ENCODE measurements at places on chromosomes 6 and 20. TPM values are rescaled to one million over a fixed set of nuclear protein-coding genes. Genes with fewer than 3 reads are reported as not detected.

Gene SYNDIG1
- 3.2 TPM for total RNA-seq

Gene BPIFB2
- not detected for total RNA-seq

Gene SNAI1
- 1.8 TPM for total RNA-seq

Gene KCNK15
- total RNA-seq = 81.3 TPM

Gene ORC3
- 26.1 TPM for total RNA-seq

Gene DDO
- total RNA-seq = 3.6 TPM

Gene POM121L2
- not detected for total RNA-seq

Gene GCNT2
- total RNA-seq = 0.29 TPM

Gene SLC25A27
- 9.4 TPM for total RNA-seq

- H3K27ac ChIP-seq = no peak overlapping the region
- DNase-seq = no peak
- no peaks in the 10 kb centered on the region for H3K36me3 ChIP-seq
Measured at GRCh38 chr20:61704661-61705060, 361.0 kb downstream of the TAF4 start.

- DNase-seq = no peak
- H3K27me3 ChIP-seq = no peaks in the 10 kb centered on the region
- no peak overlapping the region for H3K4me3 ChIP-seq
- no peaks in the 10 kb centered on the region for H3K36me3 ChIP-seq
Measured at GRCh38 chr20:57791178-57791962, 81.6 kb upstream of the PMEPA1 start.

DNA sequence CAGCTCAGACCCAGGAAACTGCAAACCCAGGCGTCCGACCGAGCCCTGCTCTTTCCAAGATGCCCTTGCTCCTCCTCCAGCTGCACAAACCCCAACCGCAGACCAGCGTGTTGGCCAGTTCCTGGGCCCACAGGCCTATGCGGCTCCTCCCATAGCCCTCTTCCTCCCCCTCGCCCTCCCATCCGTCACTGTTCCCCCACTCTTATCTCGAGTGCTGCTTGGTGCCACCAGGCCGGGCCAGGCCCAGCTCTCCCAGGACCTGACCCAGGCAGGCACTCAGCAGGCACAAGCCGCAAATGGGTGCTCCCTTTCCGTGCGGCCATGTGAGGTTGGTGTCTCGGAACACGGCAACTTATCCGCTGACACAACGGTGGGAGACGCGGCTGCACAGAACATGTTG, 28.6 kb downstream of the ADRM1 start:
- DNase-seq = no peak
- H3K36me3 ChIP-seq = no peaks in the 10 kb centered on the region
- no peak overlapping the region for H3K4me3 ChIP-seq
- H3K27me3 ChIP-seq = no peaks in the 10 kb centered on the region
- no peak overlapping the region for H3K27ac ChIP-seq

- peak; percentile 69 for DNase-seq
- H3K27me3 ChIP-seq = no peaks in the 10 kb centered on the region
- H3K27ac ChIP-seq = peak overlapping the region; percentile 68
- peaks cover 8% of the 10 kb centered on the region for H3K36me3 ChIP-seq
Measured at GRCh38 chr20:58691773-58692578, 624 bp upstream of the NPEPL1 start.

- no peak overlapping the region for H3K4me3 ChIP-seq
- no peaks in the 10 kb centered on the region for H3K27me3 ChIP-seq
- no peak for DNase-seq
- H3K27ac ChIP-seq = no peak overlapping the region
- peaks cover 17% of the 10 kb centered on the region for H3K4me1 ChIP-seq
Measured at GRCh38 chr6:332671-333070, 40.4 kb downstream of the DUSP22 start.

- peaks cover 6% of the 10 kb centered on the region for H3K4me1 ChIP-seq
- H3K4me3 ChIP-seq = no peak overlapping the region
- no peaks in the 10 kb centered on the region for H3K36me3 ChIP-seq
- H3K27me3 ChIP-seq = peaks cover 14% of the 10 kb centered on the region
Measured at GRCh38 chr20:62208795-62209755, 11.0 kb downstream of the HRH3 start.

- H3K27ac ChIP-seq = no peak overlapping the region
- no peak for DNase-seq
- H3K27me3 ChIP-seq = no peaks in the 10 kb centered on the region
- no peaks in the 10 kb centered on the region for H3K36me3 ChIP-seq
Measured at GRCh38 chr6:124495665-124496190, 466.5 kb upstream of the RNF217 start.

- H3K4me3 ChIP-seq = no peak overlapping the region
- no peaks in the 10 kb centered on the region for H3K27me3 ChIP-seq
- H3K36me3 ChIP-seq = peaks cover 75% of the 10 kb centered on the region
- no peak overlapping the region for H3K27ac ChIP-seq
Measured at GRCh38 chr6:57324538-57324937, 7.1 kb downstream of the PRIM2 start.

DNA sequence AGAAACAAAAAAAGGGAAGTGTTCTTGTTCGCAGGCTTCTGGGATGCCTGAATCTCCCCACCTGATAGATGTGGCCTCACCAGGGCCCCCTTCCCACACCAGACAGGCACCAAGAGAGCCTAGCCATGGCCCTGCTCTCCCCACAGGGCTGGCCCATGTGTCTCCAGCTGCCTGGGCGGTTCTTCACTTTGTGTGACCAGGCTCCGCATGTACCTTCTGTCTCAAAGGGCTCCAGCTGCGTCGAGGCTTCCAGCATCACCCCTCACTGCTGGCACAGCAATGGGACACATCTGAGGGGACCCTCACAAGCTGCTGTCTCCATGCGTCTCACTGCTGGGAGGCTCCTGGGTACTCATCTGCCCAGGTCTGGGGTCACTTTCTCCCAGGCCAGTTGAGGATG, 362.9 kb downstream of the ZFAND3 start:
- no peaks in the 10 kb centered on the region for H3K36me3 ChIP-seq
- no peak overlapping the region for H3K4me3 ChIP-seq
- H3K27me3 ChIP-seq = no peaks in the 10 kb centered on the region
- no peak overlapping the region for H3K27ac ChIP-seq
- no peaks in the 10 kb centered on the region for H3K4me1 ChIP-seq
- DNase-seq = no peak

DNA sequence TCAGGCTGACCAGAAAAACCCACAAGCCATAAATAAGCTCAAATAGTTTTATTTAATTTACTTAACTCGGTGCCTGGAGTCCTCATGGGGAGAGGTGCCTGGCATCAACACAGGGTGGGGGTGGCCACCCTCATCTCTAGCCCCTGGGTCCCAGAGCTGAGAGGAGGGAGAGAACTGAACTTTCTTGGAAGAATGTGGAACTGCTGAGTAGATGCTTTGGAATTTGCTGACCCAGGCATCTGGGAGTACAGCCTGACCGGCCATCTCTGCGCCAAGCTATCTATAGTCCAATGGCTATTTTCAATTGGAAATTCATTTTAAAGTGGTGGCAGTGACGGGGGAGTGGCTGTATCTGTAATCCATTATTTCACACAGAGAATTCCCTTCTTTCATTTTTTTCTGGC, 104.8 kb downstream of the CDH26 start:
- no peak overlapping the region for H3K4me3 ChIP-seq
- H3K36me3 ChIP-seq = no peaks in the 10 kb centered on the region
- H3K4me1 ChIP-seq = peaks cover 16% of the 10 kb centered on the region
- peak; percentile 85 for DNase-seq
- H3K27ac ChIP-seq = peak overlapping the region; percentile 54

DNA sequence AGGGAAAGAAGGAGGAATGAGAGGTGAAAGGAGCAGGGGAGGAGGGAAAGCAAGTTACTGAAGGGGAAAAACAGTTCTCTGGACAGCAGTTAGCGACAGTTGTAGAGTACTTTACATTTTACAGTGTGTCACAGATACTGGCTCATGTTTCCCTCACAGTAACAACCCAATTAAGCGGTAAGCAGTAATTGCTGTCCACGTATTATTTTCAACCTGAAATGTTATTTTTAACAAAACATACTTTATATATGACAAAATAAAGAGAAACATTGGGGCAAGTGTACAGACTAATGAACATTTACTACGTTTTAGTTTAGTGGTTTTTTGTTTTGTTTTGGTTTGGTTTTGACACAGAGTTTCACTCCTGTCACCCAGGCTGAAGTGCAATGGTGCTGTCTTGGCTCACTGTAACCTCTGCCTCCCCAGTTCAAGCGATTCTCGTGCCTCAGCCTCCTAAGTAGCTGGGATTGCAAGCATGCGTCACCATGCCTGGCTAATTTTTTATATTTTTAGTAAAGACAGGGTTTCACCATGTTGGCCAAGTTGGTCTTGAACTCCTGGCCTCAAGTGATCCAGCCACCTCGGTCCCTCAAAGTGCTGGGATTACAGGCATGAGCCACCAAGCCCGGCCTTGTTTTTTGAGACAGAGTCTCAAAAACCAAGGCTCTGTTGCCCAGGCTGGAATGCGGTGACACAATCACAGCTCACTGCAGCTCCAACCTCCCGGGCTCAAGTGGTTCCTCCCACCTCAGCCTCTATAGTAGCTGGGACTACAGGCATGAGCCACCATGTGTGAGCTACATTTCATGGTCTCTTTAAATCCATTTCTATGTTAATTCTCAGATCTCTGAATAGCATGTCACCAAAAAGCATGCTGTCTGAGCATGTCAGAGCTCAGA, 22.6 kb upstream of the BTN3A2 start:
- peak overlapping the region; percentile 65 for H3K4me3 ChIP-seq
- H3K27me3 ChIP-seq = no peaks in the 10 kb centered on the region
- no peak for DNase-seq

GRCh38 chr6:143368426-143368825, 82.1 kb downstream of the ADAT2 start:
- no peaks in the 10 kb centered on the region for H3K36me3 ChIP-seq
- no peak for DNase-seq
- no peaks in the 10 kb centered on the region for H3K27me3 ChIP-seq
- peaks cover 6% of the 10 kb centered on the region for H3K4me1 ChIP-seq
- peak overlapping the region; percentile 2 for H3K27ac ChIP-seq

- peak; percentile 62 for DNase-seq
- no peaks in the 10 kb centered on the region for H3K27me3 ChIP-seq
- H3K4me1 ChIP-seq = peaks cover 43% of the 10 kb centered on the region
Measured at GRCh38 chr6:11969092-11969491, 43.0 kb upstream of the HIVEP1 start.

- H3K27me3 ChIP-seq = peaks cover 2% of the 10 kb centered on the region
- peak; percentile 73 for DNase-seq
- H3K4me1 ChIP-seq = peaks cover 20% of the 10 kb centered on the region
Measured at GRCh38 chr20:50216543-50217206, 26.0 kb downstream of the CEBPB start.

GRCh38 chr20:1371202-1371782, 21.6 kb downstream of the FKBP1A start:
- no peak for DNase-seq
- peaks cover 32% of the 10 kb centered on the region for H3K36me3 ChIP-seq
- peaks cover 51% of the 10 kb centered on the region for H3K4me1 ChIP-seq
- no peaks in the 10 kb centered on the region for H3K27me3 ChIP-seq
- H3K27ac ChIP-seq = peak overlapping the region; percentile 55

- no peak overlapping the region for H3K27ac ChIP-seq
- peaks cover 14% of the 10 kb centered on the region for H3K4me1 ChIP-seq
- no peak overlapping the region for H3K4me3 ChIP-seq
- no peaks in the 10 kb centered on the region for H3K27me3 ChIP-seq
- DNase-seq = no peak
Measured at GRCh38 chr6:76861403-76861802, 601.9 kb downstream of the HTR1B start.

GRCh38 chr6:3739311-3739897, 12.1 kb downstream of the PXDC1 start:
- peak; percentile 63 for DNase-seq
- H3K27me3 ChIP-seq = no peaks in the 10 kb centered on the region
- no peak overlapping the region for H3K4me3 ChIP-seq
- peak overlapping the region; percentile 43 for H3K27ac ChIP-seq
- peaks cover 71% of the 10 kb centered on the region for H3K36me3 ChIP-seq
- peaks cover 44% of the 10 kb centered on the region for H3K4me1 ChIP-seq

- H3K4me1 ChIP-seq = no peaks in the 10 kb centered on the region
- H3K4me3 ChIP-seq = no peak overlapping the region
- H3K27me3 ChIP-seq = peaks cover 3% of the 10 kb centered on the region
- H3K36me3 ChIP-seq = no peaks in the 10 kb centered on the region
Measured at GRCh38 chr20:48377940-48378339, 449.9 kb downstream of the PREX1 start.

GRCh38 chr20:40915756-40916155, 112.9 kb upstream of the TOP1 start:
- H3K27ac ChIP-seq = no peak overlapping the region
- H3K4me3 ChIP-seq = no peak overlapping the region
- no peaks in the 10 kb centered on the region for H3K27me3 ChIP-seq

GRCh38 chr6:167148021-167148420, 9.8 kb downstream of the GPR31 start:
- no peak overlapping the region for H3K27ac ChIP-seq
- no peaks in the 10 kb centered on the region for H3K27me3 ChIP-seq
- no peak for DNase-seq
- no peak overlapping the region for H3K4me3 ChIP-seq

DNA sequence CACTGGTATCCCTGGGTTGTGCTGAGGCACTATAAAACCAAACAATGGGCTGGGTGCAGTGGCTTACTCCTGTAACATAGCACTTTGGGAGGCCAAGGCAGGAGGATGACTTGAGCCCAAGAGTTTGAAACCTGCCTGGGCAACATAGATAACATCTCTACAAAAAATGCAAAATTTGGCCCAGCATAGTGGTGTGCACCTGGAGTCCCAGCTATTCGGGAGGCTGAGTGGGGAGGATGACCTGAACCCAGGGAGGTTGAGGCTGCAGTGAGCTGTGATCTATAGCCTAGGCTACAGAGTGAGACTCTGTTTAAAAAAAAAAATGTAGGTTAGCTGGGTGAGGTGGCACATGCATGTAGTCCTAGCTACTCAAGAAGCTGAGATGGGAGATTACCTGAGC, 7.7 kb upstream of the SLC4A11 start:
- peaks cover 25% of the 10 kb centered on the region for H3K27me3 ChIP-seq
- no peak overlapping the region for H3K27ac ChIP-seq
- peak; percentile 15 for DNase-seq
- no peaks in the 10 kb centered on the region for H3K4me1 ChIP-seq
- no peaks in the 10 kb centered on the region for H3K36me3 ChIP-seq

All from osteoblast (primary cell).